ENCODE measurements at places on chromosomes 5 and 9.
A peak's percentile ranks its signal among the peaks of the same experiment; 100 is the strongest.

- peak; percentile 6 for DNase-seq
These were observed 47.5 kb downstream of the UIMC1 start for GRCh38 chr5:176959051-176959450.

DNA sequence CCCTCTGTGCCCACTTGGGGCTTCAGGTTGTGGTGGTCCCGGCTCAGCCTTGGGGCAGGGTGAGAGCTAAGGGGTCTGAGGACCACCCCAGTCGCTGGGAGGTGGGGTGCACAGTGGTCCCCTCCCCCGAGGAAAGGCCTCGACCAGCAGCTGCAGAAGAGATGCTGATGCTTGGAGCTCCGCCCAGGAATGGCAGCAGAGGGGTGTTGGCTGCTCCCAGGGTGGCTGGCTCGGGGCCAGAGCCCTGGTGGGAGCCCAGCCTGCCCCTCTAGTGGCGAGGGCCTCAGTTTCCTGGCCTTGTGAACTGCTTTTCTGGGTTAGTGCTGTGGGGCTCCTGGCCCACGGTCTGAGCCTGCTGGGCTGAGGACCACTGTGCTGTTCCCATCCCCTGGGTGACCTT lies 1.2 kb downstream of the DIPK1B start:
- no peak for DNase-seq

DNA sequence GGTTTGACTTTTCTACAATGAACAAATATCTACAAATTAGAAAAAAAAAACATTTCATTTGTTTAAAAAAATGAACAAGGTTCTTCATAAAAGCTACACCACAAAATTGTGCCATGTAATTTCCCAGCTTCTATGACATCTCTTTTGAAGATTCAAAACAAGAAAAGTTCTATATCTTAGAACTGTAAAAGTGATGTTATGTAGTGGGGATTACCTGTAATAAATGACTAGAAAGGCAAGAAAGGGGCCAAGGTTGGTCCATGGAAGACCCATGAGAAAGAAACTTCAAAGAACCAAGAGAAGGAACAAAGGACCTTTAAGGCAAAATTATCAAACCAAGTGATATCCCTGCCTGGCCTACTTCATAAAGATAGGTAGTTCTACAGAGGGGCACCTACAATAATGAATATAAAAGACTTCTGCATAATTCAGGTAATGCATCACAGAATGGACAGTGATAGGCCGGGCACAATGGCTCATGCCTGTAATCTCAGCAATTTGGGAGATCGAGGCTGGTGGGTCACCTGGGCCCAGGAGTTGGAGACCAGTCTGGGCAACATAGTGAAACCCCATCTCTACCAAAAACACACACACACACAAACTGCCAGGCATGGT lies 7.6 kb downstream of the MLLT3 start:
- DNase-seq: no peak

GRCh38 chr5:124519396-124519795 lies 227.0 kb downstream of the ZNF608 start:
- DNase-seq: no peak

DNA sequence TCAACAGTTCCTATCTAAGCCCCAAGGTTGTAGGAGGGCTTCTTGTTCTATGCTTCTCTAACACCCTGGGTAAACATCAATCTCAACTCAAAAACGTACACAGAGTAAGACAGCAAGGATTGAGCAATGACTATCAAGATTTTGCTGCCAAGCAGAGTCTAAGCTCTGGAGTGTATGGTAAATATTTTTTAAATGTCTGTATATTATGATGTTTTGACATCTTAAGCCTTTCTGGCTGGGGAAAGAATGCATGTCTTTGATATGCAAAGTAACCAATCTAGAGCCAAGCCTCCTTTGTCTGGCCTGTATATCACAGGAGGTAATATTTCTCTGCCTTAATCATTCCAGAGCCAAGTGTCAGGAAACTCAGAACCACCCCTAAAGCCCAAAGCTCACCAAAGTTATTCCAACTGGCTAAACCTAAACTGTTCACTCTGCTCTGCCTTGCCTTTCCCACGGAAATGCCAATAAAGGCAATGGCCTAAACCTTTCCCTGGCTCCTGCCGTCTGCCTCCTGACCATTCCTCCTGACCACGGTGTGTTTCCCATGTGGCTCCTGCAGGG lies 45.2 kb downstream of the YIPF5 start:
- DNase-seq: no peak

DNA sequence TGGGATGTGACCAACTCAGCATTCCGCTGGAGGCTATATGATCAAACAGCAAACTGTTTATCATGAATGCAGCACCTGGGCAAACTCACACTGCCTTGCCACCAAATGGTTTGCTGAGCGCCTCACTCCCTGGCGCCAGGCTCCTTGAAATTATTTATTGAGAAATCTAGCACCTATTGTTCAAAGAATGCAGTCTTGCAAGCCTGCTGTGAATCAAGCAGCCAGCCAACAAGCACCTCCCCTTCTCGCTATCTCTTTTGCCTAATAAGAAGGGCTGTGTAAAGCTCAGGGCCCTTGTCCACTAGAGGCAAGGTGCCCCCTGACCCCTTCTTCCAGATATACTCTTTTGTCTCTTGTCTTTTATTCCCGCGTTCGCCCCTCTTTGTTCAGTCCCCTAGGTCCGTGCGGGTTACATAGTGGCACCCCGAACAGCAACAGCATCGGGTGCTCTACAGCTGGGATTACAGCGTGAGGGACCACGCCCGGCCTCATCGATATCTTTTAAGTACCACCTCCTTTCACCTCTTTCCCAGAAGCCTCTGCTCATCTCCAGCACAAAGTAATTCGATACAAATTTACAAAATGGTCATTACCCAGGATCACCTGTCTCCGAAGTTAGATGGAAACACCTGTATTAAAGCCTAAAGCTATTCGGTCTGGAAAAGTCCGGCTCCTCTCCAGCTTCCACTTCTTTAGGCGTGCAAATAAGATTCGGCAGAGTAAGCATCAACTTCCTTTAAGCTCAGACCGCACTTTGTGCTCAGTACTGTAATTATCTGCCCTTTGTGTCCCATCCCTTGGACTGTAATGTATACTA lies 896 bp downstream of the RIGI start:
- no peak for DNase-seq

DNA sequence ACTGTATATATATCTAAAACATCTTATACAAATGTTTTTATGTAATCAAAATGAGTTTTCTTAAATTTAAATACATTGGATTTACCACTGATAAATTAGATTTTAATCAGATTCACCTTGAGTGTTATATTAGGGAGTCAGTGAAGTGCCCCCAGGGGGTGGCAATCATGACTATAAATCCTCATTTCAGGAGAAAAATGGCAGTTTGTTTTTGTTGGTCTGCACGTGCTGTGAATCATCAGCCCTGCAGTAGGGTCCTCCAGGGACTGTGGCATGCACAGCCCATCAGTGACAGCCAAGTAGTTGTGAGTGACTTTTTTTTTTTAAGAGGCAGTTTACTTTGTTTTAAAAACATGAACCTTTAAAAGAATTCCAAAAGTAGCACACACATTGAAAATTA lies 65.2 kb downstream of the ZSWIM6 start:
- DNase-seq: no peak

- DNase-seq: no peak
These were observed 45.2 kb downstream of the CYSTM1 start for GRCh38 chr5:140220032-140220697.

DNA sequence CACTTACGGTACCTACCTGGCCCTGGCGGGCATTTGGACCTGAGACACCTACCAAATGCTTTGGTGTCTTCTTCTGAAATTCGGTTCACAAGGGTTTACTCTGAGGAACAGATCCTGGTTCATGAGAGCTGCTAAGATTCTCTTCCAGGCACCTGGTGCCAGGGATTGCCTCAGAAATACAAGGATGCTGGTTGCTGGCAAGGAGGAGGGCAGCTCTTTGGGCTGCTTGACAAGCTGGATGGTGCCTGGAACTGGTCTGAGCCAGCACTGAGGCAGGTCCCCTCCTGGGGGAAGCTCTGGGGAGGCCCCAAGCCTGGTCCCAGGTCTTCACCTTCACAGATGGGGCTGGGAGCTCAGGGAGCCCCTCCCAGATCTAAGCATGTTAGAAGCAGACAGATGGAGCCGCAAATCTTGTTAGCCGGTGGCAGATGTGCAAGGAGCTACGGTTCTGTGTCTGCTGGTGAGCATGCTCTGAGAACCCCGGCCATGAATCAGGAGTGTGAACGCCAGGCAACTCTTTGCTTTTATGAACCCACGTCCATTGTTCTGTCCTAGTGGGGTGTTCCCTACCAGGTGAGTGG lies 16.3 kb downstream of the FABP6 start:
- DNase-seq: no peak

DNA sequence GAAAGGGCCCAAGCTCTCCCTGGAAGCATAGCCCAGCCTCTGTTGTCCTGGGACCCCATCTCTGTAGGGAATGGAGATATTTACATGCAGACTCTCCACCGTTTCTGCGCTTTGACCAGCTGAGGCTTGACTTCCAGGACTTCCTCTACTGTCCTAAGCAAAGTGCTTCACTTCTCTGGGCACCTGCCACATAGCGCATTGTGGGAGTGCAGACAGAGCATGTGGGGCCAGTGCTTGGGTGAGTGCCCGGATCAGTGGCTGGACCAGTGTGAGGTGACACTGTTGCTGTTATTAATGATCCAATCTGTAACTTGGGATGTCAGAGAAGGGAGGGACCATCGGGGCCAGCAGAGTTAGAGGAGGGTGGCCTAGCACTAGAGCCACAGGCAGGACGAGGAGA lies 10.5 kb downstream of the CXCL14 start:
- DNase-seq: no peak

DNA sequence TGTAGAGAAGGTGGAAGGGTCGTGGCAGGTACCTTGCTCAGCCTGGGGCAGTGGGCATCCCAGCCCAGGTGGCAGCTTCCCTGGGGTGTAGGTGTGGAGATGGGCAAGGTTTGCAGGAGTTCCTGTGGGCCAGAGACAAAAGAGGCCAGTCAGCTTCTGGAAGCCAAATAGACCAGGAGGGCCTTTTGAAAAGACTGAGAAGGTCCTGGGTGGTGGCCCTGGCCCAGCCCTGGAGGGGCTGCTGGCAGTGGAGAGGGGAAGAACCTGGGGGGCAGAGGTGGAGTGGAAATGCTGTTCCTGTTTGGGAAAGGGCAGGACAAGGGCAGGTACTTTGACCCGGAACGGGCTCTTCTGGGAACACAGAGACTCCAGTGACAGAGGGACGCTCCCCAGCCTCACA lies 7.0 kb upstream of the IL3 start:
- DNase-seq: no peak

DNA sequence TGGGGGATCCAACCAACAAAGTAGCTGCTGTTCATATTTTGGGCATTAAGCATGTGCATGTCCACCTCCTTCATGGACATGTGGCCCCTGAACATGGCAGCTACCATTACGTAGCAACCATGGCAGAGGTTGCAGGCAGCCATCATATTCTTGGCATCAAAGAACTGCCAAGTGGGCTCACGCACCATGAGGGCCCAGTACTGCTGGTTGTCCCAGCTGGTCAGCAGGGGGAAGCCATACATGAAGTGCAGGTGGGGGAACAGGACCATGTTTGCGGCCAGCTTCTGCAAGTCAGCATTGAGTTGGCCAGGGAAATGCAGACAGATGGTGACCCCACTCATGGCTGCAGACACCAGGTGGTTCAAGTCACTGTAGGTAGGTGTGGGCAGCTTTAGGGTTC lies 9.5 kb downstream of the MTAP start:
- DNase-seq: no peak

GRCh38 chr9:13267743-13268142 lies 11.7 kb downstream of the MPDZ start:
- DNase-seq: no peak

- no peak for DNase-seq
These were observed 18.5 kb downstream of the NEURL1B start for GRCh38 chr5:172659570-172659908.

DNA sequence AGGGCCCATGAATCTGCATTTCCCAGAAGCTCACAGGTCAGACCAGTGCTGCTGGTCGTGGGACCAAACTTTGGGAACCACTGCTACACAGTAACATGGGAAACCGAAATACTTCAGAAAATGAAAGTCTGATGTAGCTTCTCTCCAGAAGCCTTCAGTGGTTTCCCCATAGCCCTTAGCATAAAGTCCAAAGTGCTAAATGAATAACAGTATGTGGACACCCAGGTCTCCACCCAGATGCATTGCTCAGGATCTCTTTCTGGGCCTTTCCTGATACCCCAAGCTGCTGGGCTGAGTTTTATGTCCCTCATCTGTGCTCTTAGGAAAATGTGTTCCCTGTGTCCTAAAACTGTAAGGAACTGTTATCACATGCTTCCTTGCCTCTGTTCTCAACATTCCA lies 100.4 kb downstream of the NFIB start:
- no peak for DNase-seq

DNA sequence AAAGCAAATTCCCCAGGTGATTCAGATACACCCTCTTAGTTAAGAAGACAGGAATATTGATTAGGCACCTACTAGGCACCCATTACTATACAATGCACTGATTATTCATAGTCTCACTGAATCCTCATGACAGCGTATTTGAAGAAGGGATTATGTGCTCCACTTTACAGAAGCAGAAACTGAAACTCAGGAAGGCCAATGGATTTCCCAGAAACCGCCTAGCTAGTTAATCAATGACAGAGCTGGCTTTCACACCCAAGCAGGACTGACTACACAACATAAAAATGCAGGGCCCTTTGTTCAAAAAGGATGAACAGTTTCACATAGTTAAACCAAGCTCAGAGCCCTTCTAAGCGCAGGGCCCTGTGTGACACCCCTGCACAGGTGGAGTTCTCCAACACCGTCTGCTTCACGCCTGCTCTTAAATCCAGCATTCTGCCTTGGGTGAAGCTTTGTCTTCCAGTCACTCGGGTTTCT lies 117.3 kb downstream of the TTLL11 start:
- no peak for DNase-seq

Data from NCI-H187 treated with DMSO at 0.1 percent for 48 hours (cell line).